ENCODE measurements at places on chromosomes 6 and 20.

DNA sequence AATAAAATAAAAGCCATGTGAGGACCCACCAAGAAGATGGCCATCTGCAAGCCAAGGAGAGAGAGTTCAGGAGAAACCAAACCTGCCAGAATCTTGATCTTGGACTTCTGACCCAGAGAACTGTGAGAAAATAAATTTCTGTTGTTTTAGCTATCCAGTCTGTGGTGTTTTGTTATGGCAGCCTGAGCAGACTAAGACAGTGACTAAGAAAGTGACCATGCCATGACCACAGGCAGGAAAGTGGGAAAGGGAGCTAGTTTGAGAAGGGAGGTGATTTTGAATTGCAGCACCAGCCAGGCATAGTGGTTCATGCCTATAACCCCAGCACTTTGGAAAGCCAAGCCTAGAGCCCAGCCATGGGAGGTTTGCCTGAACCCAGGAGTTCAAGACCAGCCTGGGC lies 21.9 kb upstream of the C6orf62 start:
- no peak for DNase-seq

DNA sequence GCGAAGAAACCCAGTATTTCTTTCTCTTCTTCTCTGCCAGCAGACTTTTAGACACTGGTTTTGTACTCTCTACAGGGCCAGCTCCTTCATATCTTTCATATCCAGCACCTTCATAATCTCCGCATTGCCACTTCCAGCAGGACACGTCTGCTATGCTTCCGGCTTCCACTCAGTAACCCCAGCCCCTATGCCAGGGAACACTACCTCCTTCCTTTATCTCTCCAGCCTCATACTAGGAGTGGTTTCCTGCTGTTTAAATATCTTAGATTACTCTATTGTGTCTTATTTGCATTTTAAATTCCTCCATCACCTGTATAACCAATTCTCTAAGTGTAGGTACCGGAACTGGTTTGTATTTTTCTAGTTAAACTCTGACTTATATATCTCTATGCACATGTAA lies 667.8 kb upstream of the ID4 start:
- DNase-seq, result no peak

- DNase-seq, result no peak
Observed at GRCh38 chr6:17758119-17758518, 51.4 kb upstream of the NUP153 start.

- no peak for DNase-seq
Observed at GRCh38 chr20:33450867-33451266, 7.3 kb upstream of the SNTA1 start.

DNA sequence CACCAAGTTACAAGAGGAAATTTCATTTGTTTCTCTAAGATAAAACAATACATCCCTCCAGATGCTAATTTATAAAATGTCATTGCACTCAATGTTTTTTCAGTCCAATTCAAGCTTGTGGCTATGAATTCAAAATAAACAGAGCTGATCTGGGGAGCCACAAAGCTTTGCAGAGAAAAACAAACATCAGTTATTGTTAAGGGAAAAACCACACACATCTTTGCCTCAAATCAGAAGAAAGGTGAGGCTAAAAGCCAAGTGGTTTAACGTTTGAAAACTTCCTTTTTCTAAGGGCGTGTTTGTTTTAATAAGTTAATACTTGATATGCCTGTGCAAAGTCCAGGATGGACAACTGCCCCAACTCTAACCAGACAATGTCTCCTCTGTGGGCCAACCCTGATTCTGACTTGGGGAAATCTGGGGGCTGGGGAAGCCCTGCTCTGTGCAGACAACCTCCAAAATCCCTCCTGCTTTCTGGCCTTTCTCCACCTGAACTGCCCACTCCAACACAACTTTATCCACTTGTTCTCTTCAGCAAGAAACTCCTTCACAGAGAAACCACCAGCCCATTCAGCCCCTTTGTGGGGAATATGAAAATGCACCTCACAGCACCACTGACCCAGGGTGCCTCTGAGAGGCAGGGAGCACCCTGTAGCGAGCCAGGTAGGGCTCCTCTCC lies 44.6 kb upstream of the NT5E start:
- DNase-seq, result no peak

- DNase-seq, result no peak
Observed at GRCh38 chr6:131225127-131225526, 89.9 kb downstream of the AKAP7 start.

Measured in activated CD8-positive, alpha-beta memory T cell treated with anti-CD3 and anti-CD28 coated beads for 1 hour (primary cell).